ENCODE measurements at places on chromosomes 4 and X.
A peak's percentile ranks its signal among the peaks of the same experiment; 100 is the strongest.

- DNase-seq = no peak
Measured at GRCh38 chr4:59339631-59340030, 1860.5 kb upstream of the ADGRL3 start.

DNA sequence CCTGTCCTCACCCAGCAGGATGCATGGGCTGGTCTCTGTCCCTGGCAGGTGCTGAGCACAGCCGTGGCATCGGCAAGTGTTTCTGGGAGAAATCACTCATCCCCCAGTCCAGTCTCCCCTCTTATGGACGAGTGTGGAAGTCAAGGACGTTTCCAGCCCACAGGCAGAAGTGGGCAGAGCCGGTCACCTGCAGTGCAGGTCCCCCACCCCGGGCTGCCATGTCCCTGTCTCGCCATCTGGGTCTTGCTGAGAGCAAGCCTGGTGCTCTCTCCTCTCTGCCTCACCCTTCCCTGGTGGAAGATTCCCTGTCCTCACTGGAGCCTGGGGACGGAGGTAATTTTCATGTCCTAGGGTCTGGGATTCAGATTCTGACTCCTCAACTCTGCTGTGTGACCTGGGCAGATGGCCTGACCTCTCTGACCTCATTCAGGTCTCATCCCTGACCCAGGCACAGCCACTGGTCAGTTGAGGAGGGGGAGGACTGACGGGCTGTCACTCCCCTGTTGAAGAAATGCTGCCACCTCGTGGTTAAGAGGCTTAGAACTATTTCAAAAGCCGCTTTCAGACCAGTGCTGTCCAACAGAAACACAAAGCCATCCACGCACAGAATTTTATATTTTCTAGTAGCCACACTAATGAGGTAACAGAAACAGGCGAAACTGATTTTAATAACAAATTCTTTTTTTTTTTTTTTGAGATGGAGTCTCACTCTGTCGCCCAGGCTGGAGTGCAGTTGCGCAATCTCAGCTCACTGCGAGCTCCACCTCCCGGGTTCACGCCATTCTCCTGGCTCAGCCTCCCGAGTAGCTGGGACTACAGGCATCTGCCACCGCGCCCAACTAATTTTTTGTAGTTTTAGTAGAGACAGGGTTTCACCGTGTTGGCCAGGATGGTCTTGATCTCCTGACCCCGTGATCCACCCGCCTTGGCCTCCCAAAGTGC, 1.8 kb downstream of the CPZ start:
- peak; percentile 49 for DNase-seq

- DNase-seq = no peak
Measured at GRCh38 chr4:152344001-152344400, 191.9 kb downstream of the FBXW7 start.

- DNase-seq = no peak
Measured at GRCh38 chr4:81531410-81531809, 59.7 kb upstream of the RASGEF1B start.

DNA sequence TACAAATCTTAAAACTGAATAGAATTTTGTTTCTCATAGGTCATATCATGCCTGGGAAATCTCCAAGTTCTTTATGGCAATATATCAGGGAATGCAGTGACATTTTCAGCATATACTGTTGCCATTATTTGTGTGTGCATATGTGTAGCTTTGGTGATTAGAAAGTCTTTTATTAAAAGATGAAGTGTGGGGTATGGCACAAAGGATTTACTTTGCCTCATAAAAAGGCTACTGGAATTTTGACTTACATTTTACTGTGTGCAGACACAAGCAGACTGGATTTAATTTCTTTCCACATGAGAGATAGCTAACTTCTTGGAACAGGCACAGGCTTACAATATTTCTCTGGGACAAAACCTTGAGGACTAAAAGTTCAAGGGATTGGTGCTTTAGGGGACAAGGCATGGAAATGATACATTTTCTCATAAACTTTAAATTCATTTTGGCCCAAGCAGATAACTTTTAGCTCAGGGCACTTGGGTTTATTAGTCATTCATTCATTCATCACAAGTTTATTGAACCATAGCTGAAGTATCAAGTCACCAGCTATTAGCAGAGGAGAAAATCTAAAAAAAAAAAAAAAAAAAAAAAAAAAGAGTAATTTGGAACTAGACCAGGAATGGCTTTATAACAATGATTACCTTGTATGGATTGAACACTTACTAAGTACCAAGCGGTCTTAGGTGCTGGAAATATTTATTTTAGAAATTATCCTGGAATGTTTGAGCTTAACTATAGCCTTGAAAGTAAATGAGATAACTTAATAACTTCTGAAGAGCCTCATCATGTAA, 191.5 kb downstream of the SLIT2 start:
- DNase-seq = no peak

DNA sequence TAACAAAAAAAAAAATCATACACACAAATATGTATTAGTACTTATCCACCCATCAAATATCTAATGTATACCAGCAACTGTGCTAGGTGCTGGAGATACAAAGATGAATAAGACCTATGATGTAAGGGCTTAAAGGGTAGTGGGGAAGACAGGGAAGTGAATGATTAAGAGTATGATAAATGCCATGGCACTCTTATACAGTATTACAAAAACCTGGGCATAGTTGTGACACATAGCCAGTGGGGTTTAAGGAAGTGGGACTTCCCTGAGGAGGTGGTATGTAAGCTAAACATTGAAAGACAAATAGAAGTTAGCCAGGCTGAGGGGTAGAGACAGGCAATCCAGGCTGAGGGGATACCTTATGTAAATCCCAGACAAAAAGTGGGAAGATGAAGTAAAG, 23.5 kb downstream of the CHM start:
- DNase-seq = no peak

Measured in forelimb muscle (tissue), 1 donor.